ENCODE measurements at places on chromosomes 7 and 10. TPM values are rescaled to one million over a fixed set of nuclear protein-coding genes. Genes with fewer than 3 reads are reported as not detected.

GRCh38 chr7:123633553-123633952 is 22.1 kb upstream of the LMOD2 start:
- no peak for DNase-seq

- no peak for DNase-seq
These were observed 45.2 kb upstream of the EXOC4 start for GRCh38 chr7:133207687-133208086.

DNA sequence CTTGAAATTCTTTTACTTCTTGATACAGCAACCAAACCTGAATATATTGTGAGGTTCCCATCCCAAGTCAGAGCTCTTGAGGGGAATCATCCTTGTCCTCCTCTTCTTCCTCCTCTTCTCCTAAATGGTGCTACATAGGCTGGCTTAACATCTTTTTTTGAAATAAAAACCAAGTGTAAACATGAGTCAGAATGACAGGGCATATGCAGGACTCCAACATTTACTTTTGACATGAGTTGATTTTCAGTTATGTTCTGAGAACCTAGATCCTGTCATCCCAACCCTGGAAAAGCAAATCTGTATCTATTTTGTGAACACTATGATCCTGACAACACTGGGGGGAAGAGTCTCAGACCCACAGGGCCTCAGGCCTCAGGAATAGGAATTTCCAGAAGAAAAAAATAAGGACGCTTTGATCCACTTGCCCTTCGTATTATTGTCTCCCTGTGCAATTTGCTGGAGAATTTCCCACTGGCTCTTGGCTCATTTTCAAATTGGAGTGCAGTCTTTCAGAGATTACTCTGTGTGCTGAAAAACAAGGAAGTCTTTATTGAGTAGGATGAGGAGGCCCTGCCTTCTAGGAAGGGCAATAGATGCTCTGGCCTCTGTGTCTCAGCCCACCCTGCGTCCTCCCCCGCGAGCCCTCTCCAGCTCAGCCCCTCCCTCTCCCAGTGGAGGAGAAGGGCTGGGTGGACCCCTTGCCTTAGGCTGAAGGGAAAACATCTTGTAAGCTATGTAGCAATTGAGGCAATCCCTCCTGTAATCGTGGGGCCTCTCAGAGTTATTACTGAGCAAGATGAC is 121.6 kb downstream of the CREB5 start:
- no peak for DNase-seq

- DNase-seq = no peak
These were observed 148.8 kb downstream of the NRBF2 start for GRCh38 chr10:63281967-63282366.

- DNase-seq = no peak
These were observed 65.9 kb upstream of the FZD1 start for GRCh38 chr7:91198371-91198770.

DNA sequence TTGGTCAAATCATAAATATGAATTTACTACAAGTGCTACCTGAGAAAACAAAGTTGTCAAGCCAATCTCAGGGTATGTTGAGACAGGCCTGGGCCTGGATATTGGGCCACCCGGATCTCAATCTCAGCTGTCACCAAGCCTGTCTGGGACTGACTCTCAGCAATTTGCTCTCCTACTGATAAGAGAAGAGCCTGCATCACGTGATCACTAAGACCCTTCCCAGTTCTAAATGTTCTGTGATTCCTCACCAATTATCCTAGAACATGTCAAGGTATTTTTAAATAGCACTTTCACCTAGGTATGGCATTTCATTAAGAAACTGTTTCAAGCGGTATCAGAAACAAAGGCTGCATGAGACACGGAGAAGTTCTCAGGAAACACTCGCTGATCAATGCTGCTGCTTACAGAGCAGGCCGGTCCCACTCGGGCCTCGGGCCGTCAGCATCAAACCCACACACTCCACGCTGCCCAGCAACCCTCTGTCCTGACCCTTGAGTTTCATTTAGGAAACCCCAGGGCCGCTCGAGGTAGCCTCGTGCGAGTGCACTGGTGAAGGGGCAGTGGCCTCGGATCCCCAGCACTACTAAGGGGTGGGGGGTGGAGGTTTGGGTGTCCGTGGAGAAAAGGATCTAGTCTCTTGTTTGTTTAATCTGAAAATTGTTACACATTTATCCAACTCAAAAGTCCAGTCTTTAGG is 4.1 kb downstream of the KLF6 start:
- DNase-seq = no peak

DNA sequence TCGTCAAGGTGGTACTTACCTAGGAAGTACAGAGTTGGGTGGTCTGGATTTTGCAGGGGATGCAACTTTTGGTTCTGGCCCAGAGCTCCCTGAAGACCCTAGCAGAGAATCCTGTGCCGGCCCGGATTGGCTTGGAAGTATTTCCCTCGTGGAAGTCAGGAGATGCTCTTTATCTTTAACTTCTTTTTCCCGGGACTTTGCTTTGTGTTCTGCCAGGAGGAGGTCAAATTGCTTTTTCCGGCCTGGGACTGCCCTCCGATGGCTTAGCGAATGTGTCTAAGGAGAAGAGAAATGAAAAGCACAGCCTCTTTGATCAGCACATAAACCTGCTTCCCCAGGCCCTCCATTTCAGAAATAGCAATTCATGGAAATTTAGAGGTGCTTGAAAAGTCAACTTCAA is 57.0 kb upstream of the EFCAB10 start:
- DNase-seq = no peak

DNA sequence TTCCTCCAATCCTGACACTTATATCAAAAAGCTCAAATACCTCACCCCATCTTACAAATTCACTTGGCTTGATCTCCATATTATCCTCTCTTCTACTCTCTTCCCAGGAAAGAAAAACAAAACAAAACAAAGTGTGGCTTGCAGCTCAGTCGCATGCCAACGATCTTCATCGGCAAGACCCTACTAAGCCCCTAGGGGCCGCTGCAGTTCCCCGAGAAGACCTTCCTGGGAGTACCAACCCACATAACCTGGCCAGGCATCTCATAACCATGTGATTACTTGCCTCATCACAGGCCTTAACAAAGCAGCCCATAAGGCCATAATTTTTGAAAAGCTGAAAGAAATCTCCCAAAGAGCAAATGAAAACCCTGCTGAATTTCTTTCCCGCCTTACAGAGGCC is 103.7 kb downstream of the ZNF92 start:
- no peak for DNase-seq

DNA sequence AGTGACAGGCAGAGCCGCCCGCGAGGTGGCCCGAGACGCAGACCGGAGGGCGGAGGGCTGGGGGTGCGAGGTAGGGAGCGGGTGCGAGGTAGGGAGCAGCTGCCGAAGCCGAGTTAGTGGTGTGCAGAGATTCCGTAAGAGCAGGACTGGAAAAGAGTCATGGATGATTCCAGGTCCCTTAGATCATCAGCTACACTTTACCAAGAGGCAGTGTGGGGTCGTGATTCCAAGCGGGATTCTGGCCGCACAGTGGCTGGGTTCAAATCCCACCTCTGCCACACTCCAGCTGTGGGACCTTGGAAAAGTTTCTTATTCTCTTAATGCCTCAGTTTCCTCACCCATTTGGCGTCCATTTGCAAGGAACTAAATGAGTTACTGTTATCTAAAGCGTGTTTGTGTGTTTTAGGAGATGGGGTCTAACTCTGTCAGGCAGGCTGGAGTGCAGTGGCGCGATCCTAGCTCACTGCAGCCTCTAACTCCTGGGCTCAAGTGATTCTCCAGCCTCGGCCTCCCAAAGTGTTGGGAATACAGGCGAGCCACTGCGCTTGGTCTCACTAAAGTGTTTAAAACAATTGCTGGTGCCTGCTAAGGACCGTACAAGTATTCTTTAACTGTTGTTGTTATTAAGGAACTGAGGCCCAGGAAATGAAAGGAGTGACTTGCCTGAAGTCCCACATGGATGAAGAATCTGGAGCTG is 1.1 kb downstream of the NDUFB2 start:
- DNase-seq = no peak

- no peak for DNase-seq
These were observed 25.5 kb upstream of the ABLIM1 start for GRCh38 chr10:114683593-114683992.

DNA sequence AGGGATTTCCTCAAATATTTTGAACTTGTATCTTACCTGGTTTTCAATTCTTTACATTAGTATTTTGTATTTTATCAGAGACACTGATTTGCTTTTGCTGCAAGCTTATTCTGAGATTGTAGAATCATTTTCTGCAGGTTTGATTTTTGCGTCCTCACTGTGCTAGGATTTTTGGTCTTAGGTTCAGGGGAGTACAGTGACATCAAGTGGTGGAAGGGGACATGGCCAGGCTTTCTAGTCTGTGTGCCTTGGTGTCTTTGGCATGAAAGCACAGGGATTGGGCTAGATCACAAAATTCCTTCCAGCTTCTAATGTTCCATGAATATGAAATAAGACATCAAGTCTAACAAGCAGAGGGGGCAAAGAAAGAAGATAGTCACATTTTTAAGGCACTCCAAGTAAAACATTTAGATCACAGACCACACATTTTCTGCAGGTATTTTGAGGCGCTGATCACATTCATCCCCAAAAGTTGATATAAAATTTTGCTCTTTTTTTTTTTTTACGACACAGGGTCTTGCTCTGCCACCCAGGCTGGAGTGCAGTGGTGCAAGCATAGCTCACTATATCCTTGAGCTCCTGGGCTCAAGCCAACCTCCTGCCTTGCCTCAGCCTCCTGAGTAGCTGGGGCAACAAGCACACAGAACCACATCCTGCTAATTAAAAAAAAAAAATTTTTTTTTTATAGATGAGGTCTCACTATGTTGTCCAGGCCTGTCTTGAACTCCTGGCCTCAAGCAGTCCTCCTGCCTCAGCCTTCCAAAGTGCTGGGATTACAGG is 124.4 kb downstream of the PON1 start:
- DNase-seq = no peak

Gene PRLHR
- total RNA-seq = not detected

Gene CISD1
- total RNA-seq = 7.5 TPM

Gene VOPP1
- total RNA-seq = 88.9 TPM

Gene NODAL
- not detected for total RNA-seq

Gene HNRNPA2B1
- total RNA-seq = 142 TPM

Measured in thoracic aorta (tissue), 2 donors.